ENCODE measurements at places on chromosomes 6 and 20.

- no peak for DNase-seq
Measured at GRCh38 chr6:84095156-84095555, 61.6 kb downstream of the MRAP2 start.

- DNase-seq = no peak
Measured at GRCh38 chr6:2305951-2306350, 60.5 kb upstream of the GMDS start.

DNA sequence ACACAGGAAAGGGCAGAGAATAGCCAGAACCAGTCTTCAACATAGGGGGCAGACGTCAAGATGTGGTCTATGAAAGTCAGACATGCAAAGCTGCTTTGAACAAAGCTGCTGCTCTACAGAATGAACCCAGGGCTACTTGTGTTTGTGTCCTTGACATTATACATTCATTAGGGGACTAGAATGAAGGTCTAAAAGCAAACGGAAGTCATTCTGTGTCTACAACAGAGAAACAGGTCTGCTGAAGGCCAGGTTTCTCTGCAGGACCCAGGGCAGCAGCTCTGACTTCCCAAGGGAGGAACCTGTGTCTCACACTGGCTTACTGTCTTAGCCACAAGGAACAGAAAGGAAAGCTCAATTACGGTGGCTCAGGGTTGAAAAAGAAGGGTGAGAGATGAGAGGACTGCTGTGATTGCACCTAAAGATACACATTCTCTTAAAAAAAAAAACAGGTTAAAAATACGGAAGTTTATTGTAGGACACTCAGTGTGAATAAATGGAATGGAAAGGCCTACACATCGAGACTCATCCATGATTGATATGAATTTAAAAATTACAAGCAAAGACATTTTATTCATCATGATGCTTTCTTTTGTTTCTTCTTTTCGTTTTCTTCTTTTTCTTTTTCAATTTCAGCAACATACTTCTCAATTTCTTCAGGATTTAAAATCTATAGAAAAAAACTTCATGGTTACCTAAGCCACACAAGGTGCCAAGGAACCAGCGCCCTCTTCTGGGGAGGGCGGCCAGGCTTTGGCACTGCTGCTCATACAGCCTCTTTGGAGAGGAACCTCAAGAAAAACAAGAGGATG, 6.7 kb downstream of the PSMA7 start:
- DNase-seq = peak; percentile 69

GRCh38 chr6:148517470-148517869, 174.8 kb downstream of the SASH1 start:
- DNase-seq = no peak

GRCh38 chr6:8085053-8085511, 17.3 kb downstream of the EEF1E1 start:
- no peak for DNase-seq

GRCh38 chr20:20694591-20694990, 17.9 kb downstream of the RALGAPA2 start:
- DNase-seq = no peak

GRCh38 chr6:2630359-2630758, 120.4 kb downstream of the MYLK4 start:
- no peak for DNase-seq

- no peak for DNase-seq
Measured at GRCh38 chr20:23666189-23666588, 22.6 kb downstream of the CST4 start.

- no peak for DNase-seq
Measured at GRCh38 chr6:168724669-168725570, 283.9 kb downstream of the SMOC2 start.

DNA sequence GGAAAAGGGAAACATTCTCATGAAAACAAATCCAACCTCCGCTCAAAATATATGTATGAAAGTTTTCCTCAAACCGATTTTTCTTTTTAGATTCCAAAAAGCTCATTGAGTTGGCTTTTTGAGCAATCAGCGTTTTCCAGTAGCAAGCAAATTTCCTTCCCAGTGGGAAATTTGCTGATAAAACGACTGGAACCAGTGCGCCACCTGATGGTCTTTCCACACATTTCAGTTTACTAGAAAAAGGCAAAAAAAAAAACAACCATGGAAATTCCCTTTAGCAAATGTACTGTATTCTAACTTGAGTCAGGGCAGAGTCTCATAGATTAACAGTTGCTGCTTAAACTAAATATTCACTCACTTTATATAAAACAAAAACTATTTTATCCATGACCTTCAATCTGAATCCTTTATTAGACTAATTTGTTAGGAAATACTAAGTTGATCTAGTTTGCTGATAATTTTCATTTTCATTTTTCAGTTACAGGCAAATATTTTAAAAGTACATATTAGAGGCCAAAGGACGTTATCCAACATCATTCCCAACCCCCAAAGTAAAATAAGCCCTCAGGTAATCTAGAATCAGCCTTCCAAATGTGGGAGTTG, 271.5 kb downstream of the FOXA2 start:
- peak; percentile 64 for DNase-seq

DNA sequence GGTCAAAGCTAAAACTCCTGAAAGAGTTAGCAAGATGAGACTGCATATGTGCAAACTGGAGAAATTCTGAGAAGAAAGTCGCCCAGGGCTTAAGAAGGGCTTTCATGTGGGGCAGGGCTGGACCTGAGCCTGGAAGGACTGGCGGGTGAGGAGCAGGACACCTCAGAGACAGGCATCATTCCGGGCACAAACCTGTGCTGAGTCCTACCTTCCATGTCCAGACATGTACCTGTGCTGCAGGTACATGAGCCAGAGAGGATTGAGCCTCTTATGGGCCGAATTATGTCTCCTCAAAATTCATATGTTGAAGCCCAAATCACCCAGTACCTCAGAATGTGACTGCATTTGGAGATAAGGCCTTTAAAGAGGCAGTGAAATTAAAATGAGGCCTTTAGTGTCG, 171.0 kb downstream of the QRSL1 start:
- no peak for DNase-seq

DNA sequence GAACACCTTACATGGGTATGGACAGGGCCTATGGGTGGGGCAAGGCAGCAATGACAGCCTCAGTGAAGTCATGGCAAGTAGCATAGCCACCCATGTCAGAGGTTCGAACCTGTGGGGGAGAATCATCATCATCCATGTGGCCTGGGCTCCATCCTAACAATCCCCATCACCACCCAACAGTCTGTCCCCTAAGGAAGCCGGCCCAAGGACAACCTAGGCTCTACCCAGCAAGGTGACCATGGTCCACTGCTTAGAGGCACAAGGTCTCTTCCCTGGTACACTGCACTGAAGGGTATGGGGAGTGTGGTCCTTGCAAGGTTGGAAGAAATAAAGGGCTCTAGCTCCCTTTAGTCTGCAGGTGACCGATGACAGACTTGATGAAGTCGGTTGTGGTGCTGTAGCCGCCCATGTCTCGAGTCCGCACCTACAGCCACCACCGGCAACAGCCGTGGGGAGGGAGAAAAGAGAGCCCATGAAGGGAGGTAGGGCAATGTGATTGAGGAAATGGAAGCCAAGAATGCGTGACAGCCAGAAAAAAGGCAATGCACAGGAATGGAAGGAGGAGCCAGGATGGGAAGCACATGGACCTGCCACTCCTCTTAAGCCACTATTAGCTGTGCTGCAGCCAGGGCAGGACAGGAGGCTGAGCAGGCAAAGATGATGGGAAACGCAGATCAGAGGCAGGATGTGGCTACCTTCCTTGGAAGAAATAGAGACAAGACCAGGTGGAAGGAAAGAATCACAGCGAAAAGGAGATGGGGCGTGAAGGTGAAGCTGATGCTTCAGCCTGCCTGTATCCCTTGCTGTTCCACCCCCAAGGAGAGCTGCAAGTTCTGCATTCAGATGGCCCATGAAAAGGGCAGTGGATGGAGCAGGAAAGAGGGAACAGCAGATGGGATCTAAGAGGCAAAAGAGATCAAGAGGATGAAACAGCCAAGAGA, 5.3 kb downstream of the IDH3B start:
- DNase-seq = no peak

- DNase-seq = no peak
Measured at GRCh38 chr6:135257631-135258405, 76.7 kb downstream of the MYB start.

- no peak for DNase-seq
Measured at GRCh38 chr6:52877168-52877567, 32.3 kb downstream of the GSTA3 start.

DNA sequence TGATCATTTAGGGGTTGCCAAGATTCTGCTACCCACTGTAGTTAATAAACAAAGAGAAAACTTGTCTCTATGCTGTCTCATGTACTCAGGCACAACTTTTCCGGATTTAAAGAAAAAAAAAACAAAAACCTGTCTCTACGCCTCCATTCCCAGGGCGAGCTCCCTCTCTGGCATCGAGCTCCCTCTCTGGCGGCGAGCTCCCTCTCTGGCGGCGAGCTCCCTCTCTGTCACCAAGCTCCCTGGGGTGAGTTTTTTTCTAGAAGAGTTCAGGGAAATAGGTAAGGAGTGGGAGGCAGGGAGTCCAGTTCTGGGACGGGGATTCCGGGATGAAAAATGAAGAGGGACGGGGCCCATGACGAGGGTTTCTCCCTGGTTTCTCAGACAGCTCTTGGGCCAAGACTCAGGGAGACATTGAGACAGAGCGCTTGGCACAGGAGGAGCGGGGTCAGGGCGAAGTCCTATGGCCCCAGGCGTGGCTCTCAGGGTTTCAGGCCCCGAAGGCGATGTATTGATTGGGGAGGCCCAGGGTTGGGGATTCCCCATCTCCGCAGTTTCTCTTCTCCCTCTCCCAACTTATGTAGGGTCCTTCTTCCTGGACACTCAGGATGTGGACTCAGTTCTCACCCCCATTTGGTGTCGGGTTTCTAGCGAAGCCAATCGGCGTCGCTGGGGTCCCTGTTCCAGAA, 16.5 kb upstream of the HLA-A start:
- no peak for DNase-seq

GRCh38 chr6:50792771-50793170, 25.9 kb upstream of the TFAP2B start:
- no peak for DNase-seq

DNA sequence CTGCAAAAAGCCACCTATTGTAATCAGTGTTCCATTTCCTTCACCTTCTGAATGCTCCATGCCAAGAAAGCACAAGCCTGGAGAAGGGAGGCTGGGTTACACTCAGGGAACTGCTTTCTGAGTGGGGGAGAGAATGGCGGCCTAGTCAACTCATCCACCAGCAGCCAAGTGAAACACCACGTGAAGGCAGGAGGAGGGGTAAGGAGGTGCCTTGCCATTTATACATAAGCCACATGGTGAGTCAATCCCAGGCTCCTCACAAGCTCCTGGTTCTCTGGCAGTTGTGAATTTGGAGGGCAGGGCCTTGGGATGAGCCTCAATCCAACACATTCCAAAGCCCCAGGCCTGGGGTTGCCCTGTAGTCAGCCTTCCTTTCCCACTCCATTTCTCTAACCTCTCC, 149.4 kb downstream of the CD24 start:
- DNase-seq = no peak

DNA sequence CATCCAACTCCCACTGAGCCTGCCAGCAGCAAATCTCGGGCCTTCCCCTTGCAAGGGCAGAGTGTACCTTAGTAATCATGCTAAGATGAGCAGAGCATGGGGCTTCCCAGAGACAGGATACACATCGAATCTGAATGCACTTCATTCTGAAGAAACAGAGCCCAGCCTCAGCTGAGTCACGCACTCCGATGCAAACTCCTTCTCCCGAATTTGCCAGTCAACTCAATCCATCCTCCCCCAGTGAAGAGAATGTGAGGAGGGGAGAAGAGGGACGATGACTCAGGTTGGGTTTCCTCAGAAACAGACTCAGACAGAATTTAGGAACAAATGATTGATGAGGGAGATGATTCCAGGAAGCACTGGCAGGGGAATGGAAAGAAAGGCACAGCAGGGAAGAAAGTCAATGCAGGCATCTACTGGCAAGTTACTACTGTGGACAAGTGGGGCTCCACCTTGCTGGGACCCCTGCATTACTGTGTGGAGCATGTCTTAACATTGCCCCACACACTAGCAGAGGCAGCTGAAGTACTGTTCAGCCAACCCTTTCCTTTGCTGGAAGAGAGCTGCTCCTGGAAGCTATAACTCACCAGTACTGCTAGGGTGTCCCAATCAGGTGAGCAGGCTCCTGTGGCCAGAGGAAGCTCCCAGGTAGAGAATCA, 251.6 kb downstream of the ADGB start:
- DNase-seq = no peak

GRCh38 chr20:33846291-33846935, 35.3 kb downstream of the CHMP4B start:
- peak; percentile 57 for DNase-seq

- no peak for DNase-seq
Measured at GRCh38 chr6:48419992-48420391, 309.0 kb upstream of the PTCHD4 start.

DNA sequence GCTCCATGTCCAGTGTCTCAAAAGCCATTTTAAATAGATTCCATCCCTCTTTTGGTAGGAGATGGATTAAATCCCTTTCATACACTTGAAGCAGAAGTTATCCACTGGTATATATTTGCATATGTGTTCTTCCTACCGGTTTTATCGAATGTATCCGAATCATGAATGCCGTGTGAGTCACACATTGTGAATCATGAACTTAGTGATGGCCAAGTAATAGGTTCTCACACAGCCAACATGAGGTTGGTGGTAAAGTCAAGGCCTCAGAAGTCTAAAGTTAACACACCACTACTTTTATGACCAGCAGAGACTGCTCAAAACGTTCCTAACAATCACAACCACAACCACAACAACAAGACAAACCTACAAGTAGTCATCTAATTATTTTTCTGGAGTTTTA, 345.5 kb downstream of the THBS2 start:
- no peak for DNase-seq

DNA sequence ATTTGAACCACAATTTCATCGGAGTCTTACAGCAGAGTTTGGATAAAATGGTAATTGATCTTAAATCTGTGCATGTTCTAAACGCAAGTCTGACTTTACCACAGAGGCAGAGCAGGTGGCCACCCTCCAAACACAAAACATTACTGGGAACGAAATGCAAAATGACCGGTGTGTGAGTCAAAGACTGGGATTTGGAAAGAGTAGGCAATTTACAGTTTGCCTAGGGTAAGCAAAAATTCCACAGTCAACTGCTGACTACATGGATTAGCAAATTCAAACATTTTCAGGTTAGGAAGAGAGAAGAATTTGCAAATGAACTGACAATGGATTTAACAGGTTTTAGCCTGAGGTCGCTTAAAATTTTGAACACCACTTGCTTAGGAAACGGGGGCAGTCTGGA, 444.4 kb downstream of the HDGFL1 start:
- peak; percentile 38 for DNase-seq

GRCh38 chr6:11414176-11414963, 123.2 kb upstream of the TMEM170B start:
- DNase-seq = no peak

DNA sequence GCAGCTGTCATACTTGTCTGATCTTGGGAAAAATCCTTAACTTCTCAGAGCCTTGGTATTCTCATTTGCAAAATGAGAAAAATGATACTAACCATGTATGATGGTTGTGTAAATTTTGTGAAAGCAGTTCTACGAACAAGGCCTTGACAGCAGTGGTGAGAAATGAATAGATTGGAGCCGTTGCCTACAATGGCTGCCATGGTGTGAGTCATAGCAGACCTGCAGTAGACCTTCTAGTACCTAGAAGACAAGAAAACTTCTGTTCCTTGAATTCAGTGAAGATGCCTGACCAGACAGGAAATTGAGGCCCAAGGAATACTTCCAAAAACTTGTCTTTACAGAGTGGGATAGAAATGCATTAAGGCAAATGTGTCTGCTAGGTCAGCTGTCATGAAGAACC, 338.9 kb downstream of the QKI start:
- DNase-seq = no peak
